ENCODE measurements at places on chromosomes 2 and 18.

DNA sequence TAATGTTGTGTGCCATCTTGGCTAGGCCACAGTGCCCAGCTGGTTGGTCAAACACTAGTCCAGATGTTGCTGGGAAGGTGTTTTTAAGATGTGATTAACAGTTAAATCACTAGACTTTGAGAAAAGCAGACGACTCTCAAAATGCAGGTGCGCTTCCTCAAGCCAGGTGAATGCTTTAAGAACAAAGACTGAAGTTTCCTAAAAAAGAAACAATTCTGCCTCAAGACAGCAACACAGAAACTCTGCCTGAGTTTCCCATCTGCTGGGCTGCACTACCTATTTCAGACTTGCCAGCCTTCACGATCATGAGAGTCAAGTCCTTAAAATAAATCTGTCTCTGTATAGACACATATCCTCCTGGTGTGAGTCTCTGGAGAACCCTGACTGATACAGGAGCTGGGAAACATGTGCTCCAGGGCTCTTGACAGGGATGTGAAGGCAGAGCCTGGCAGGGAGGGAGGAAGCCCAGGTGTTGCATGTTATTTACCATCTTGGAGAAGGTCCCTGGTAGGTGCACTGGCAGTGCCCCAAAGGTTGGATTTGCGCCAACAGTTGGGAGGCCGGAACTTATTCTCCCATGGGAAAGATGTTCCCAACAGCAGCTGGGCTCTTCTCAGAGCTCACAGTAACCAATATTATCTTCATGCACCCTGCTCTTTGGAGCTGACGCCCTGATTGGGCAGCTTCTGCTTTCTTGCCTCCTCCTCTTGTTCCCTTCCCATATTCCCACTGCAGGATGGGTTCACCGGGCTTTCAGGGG is 43.9 kb downstream of the ST6GAL2 start:
- DNase-seq: no peak

- no peak for DNase-seq
Observed at GRCh38 chr18:34647251-34647650, 62.8 kb upstream of the DTNA start.

- no peak for DNase-seq
Observed at GRCh38 chr18:8538935-8539334, 70.3 kb upstream of the RAB12 start.

- DNase-seq: no peak
Observed at GRCh38 chr18:58525928-58526424, 102.9 kb downstream of the ALPK2 start.

DNA sequence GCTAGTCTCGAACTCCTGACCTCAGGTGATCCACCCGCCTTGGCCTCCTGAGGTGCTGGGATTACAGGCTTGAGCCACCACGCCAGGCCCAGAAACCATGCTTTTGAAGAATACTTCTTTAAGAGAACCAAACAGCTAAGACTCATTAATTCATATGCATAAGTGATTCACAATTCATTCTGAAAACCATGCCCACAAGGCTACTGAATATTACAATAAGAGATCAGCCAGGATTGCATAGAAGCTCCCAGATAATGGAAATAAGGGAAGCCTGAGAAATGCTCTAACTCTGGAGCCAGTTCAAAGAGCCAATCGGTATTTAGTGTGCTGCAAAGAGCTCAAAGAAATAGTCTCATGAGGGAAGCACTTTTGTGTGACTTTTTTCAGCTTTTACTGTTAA is 2.4 kb downstream of the ZNF396 start:
- DNase-seq: no peak

GRCh38 chr2:31956312-31956711 is 54.5 kb downstream of the MEMO1 start:
- DNase-seq: no peak

- no peak for DNase-seq
Observed at GRCh38 chr2:69017080-69017479, 4.1 kb downstream of the ANTXR1 start.

- no peak for DNase-seq
Observed at GRCh38 chr2:54629914-54630857, 93.3 kb upstream of the EML6 start.
